ENCODE measurements at places on chromosomes 11 and 22. TPM values are rescaled to one million over a fixed set of nuclear protein-coding genes. Genes with fewer than 3 reads are reported as not detected.

INTS4 gene
- 24.1 TPM for total RNA-seq

MAP6 gene
- total RNA-seq: 3.4 TPM

OR10D3 gene
- total RNA-seq: not detected

MUC6 gene
- not detected for total RNA-seq

ADORA2A gene
- 0.74 TPM for total RNA-seq

DLG2 gene
- 5.8 TPM for total RNA-seq

RAG2 gene
- not detected for total RNA-seq

P2RX6 gene
- total RNA-seq: 5.9 TPM

MLC1 gene
- total RNA-seq: not detected

MS4A6A gene
- not detected for total RNA-seq

SART1 gene
- 71.2 TPM for total RNA-seq

ADM gene
- 103 TPM for total RNA-seq

LPXN gene
- total RNA-seq: 1.4 TPM

DNA sequence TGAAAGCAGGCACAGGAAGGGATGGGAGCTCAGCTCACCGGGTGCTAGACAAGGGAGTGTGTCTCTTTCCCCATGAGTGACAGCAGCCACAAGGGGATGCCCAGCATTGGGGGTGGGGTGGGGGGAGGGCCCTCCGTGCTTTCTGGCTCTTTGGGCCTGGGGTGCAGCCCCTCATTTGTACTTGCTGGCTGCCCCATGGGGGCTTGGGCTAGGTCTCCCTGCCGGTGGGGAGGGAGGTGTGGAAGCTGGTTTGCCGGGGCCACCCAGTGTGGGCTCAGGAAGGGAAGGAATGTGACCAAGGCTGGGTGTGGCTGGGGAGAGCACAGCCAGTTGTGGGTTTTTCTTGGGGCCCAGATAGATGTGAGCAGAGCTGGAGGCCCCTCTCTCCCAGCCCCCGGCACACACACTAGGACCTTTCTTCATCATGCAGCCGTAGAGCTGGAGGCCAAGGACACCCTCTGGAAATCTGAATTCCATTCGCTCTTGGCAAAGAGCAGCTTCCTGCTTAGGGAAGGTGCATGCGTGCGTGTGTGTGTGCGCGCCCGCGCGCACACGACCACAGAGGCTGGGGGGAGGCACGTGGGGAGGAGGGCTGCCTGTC, 25.8 kb downstream of the KCNQ1OT1 start:
- no peak for DNase-seq

DNA sequence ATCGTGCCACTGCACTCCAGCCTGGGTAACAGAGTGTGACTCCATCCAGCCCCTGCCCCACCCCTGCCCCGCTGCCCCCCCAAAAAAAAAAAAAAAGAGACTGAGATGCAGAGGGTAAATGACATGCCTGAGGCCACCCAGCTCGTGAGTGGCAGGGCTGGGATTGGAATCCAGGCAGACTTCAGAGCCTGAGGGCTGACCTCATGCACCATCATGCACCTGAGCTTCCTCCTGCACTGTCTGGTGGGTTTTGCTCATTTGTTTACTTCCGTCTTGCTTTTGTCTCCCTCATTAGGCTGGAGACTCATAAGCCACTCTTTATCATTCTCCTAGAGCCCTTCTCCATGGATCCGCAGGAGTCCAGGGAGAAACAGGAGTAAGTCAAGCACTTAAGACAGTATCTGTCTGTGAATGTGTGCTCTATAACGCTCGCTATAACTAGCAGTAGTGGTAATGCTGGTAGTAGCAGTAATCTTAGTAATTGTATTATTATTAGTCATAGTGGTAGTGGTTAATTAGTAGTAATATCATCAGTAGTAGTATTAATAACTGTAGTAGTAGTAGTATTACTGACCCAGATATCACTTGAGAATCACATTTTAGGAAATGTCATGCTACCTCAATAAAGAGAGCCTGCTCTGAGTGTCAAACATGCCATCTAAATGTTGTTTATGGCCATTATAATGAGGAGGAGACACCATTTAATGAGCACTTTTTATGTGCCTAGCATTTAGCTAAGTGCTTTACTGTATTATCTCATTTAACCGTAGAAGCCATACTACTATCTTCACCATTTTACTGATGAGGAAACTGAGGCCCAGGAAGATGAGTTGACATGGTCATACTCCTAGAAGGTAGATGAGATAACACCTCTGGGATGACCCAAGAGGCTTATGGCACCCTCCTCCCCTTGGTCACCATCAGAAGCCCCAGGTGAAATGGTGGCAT, 85.0 kb downstream of the NAT10 start:
- DNase-seq: no peak

GRCh38 chr11:27807596-27807995, 107.3 kb upstream of the BDNF start:
- DNase-seq: peak; percentile 17

DNA sequence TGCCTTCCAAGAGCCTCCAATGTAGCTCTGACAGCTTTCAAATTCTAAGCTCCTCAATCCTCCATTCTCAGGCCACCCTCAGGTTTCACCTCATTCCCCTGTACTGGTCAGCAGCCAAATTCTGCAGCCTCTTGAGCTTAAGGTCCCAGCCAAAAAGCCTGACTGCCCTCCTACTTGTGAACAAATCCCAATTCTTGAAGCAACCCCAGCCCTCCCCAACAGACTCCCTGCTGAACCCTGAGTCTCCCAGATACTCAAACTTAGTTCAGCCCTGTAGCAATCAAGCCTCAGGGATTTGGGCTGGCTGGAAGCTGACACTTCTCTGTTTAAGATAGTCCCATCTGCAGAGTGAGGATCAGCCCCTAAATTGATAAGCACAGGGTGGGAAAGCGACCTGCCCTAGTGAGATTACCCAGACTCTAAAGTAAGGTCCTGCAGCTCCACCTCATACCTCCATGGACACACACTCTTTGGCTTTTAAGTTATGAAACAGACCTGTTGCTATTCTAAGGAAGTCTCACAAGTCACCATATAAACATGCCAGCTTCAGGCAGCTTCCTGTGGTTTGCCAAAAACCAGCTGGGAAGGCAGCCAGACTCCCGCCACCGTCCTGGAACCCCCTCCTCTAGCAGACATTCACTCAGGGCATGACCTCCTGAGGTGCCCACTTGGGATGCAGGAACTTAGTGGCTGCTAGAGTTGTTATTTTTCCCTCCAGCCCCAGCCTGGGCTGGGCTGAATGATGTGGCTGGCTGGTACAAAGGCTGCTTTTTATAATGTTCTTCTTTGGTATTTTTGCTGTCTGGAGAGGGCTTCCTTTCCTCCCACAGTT, 82.5 kb upstream of the PICALM start:
- peak; percentile 55 for DNase-seq

DNA sequence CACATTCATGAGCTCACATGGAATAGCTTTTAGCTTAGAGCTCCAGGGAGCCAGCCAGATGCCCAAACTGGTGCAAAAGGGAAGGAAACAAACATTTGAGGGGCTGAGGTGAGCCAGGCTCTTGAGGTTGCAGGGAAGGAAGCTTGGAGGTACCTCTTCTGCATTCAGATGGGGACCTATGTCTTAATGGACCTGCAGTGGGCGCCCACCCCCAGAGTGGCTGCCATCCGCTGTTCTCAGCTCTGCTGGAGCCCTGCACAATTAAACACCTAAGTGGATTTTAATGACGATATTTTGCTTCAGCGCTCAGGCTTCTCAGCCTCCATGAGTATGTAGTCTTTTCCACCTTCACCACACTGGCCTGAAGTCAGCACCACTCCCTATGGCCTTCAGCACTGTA, 100.8 kb downstream of the LDLRAD3 start:
- DNase-seq: no peak

- DNase-seq: peak; percentile 51
Observed at GRCh38 chr11:117045196-117045595, 53.0 kb downstream of the SIK3 start.

- no peak for DNase-seq
Observed at GRCh38 chr11:93274851-93275250, 55.7 kb upstream of the DEUP1 start.

GRCh38 chr11:87290304-87290922, 252.7 kb downstream of the TMEM135 start:
- DNase-seq: peak; percentile 84

DNA sequence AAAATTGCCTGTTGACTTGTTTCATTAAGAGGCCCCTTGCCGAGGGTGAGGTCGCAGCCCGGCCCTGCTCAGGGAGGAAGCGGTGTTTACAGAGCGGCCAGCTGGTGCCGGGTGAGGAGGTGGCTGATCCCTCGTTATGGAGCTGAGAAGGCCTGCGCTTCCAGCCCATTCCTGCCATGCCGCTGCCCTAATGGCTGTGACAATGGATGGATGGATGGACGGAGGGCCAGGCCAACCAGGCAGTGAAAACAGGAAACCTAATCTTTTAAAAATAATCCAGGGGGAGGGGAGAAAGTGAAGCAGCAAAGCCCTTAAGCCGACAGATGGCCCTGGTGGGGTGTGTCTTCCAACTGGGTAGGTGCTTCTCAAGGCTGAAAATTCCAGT, 38.5 kb downstream of the BCR start:
- DNase-seq: no peak

DNA sequence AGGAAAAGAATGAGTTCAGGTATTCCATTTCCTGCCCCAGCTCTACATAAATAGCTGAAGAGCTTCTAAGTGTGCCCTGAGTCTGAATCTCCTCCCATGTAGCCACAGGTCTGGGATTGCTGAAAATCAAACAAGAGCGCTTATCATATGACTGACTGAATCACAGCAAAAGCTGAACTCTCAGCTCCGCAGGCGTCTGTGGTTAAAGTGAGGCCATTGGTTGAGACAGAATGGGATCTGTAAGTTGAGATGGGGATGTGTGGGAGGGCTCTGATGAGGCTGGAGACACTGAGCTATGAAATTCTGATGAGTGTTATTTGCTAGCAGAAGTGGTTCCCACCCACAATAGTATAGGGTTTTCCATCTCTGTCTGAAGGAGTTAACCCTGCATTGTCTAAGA, 637.0 kb downstream of the OPCML start:
- no peak for DNase-seq

DNA sequence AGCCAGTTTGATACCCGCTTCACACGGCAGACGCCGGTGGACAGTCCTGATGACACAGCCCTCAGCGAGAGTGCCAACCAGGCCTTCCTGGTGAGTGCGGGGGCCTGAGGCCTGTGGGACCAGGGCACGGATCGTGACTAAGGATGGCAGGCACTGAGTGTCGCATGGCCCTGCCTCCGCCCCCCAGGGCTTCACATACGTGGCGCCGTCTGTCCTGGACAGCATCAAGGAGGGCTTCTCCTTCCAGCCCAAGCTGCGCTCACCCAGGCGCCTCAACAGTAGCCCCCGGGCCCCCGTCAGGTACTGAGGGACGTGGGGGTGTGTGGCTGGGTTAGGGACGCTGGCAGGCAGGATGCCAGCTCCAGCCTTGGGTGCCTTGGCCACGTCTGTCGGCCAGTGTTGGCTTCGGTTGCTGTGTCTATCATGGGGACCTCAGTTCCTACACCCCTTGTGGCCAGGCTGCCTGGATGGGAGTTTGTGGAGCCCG, 3.0 kb downstream of the PTPRCAP start:
- no peak for DNase-seq

DNA sequence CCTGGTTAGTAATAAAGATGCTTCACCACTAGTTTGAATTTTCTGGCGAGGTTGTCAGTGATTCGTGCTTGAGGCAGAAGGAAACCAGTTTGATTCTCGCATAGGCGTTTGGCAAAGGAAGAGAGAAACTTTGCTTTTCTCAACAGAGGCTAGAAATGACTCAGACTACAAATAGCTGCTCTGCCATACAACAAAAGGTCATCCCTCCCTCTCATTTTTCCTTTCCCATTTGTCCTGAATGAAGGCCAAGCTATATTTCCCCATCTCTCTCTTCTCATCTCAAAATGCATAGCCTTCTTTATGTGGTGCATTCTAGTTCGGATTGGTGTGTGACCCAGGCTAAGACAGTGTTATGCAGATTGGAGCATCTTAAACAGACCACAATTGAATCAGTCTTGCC, 741.4 kb downstream of the NTM start:
- DNase-seq: peak; percentile 96

- no peak for DNase-seq
Observed at GRCh38 chr11:117511483-117511930, 183.9 kb downstream of the CEP164 start.

DNA sequence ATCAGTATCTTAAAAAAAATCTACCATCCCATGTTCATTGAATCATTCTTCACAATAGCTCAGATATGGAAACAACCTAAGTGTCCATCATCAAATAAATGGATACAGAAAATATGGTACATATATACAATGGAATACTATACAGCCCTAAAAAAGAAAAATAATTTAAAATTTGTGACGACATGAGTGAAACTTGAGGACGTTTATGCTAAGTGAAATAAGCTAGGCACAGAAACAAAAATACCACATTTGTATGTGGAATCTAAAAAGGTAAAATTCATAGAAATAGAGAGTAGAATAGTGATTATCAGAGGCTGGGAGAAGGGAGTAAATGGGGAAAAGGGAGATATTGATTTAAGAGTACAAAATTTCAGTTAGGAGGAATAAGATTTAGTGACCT, 38.8 kb downstream of the OR9I1 start:
- DNase-seq: no peak

GRCh38 chr11:119126675-119127268, 5.4 kb downstream of the HINFP start:
- no peak for DNase-seq

- no peak for DNase-seq
Observed at GRCh38 chr22:32818446-32819115, 17.1 kb downstream of the TIMP3 start.

- DNase-seq: no peak
Observed at GRCh38 chr22:37470087-37470445, 16.1 kb downstream of the MFNG start.

- no peak for DNase-seq
Observed at GRCh38 chr11:77557553-77557952, 32.2 kb upstream of the AQP11 start.

- DNase-seq: no peak
Observed at GRCh38 chr11:95584589-95584988, 205.0 kb downstream of the FAM76B start.

DNA sequence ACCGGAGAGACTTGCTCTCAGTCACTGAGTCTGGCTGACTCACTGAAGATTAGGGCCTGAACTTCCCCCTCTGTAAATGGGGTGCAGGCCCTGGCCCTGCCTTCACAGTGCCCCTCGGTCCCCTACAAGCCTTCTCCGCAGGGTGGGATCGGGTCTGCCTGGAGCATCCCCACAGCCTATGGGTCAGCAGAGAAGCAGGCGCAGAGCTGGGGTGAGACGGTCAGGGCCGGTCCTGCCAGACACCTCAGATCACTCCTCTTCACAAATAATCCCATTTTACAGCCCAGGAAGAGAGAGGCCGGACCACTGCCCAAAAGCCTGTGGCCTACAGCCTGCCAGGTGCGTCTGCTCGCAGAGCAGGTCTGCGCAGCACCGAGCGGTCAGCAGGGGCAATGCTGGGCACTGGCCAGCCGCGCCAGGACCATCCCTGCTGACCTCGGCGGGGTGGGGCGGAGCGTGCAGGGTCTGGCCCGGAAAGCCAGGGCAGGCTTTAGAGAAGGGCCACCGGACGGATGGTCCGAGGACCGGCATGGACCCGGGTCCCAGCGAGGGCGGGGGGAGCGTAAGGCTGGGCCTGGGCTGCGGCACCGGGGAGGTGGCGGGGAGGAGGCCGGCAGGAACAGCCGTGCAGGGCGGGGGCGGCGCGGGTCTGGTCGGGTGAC, 522 bp upstream of the SEPTIN5 start:
- no peak for DNase-seq
